ENCODE measurements at places on chromosomes 2 and 18.

DNA sequence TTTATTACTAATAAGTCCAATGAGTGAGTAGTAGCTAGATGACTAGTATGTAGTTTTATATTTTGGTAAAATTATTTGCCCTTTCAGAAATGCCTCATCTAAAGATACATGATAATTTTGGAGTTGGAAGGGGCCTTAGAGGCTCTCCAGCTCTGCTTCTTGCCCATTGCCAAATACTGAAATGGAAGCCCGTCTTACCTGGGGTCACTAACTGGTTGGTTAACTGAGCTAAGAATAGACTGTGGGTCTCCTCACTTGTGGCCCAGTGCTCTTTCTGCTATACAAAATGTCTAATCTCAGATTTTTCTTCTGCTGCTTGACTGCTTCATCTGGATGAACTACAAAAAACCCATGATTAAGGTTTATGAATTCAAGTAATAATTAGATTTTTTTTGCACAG is 67.1 kb downstream of the CLIP4 start:
- no peak for DNase-seq

DNA sequence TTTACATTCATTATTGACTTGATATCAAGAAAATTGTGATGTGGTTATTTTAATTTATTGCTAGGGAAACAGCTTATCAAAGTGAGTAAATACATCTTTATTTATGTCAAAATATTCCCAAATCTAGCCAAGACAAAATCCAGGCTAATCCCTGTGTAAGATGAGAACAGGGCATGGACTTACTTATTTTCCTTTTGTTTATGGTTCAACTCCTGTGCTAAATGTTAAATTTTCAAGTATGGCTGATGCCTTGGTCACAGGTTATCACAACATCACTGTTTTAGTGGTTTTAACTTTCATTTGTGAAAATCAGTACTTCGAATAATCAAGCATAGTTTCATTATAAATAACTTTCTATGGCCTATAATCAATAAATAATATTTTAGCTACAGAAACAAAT is 657.0 kb upstream of the SYT4 start:
- DNase-seq: no peak

DNA sequence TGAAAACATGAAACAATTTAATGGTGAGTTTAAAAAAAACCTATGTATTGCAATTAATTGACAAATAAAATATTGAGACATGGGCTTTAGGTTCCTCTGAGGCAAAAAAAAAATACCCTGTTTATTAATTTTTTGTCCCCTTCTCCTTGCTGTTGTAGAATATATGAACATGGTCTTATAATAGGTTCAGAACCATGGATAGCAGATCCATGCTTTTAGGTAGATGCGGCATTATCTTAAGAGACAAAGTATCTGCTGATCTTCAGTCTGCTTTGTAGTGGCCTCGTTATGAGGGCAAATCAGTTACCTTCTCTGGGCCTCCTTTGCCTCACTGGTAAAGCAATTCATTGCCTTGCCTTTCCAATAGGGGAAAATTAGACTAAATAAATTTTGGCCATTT is 850.7 kb downstream of the NRXN1 start:
- DNase-seq: no peak

- DNase-seq: no peak
Measured at GRCh38 chr2:216339456-216340279, 32.6 kb downstream of the MARCHF4 start.

DNA sequence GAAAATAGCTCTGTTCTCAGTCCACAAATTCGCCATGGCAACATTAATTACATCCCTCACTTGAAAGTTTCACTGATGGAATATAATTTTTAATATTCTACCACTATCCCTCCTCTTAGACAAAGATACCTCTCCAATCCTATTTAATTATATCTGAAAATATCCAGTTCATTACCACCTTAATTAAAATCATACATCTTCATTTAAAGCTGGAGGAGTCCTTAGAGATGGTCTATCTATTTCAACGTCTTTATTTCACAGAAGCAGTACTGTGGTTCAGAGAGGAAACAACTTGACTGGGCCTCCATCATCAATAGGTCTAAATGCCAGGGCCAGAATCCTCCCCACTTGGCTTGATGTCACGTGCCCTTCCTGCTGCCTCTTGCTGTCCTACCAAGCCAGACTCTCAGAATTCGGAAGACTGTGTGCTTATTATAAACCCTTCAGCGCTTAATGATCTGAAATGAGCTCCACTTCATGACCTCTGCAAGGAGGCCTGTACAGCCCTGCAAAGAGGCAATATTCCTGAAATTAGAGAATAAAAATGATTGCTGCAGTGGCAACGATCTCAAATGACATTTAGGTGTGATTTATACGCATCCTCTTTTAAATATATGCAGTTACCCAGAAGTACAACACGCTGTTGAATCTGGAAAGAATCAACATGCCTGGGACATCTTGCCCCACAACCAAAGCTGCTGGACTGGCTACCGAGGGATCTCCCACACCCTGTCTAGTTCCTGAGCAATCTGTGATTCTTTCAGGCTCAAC is 146.3 kb downstream of the TMEM163 start:
- no peak for DNase-seq

GRCh38 chr2:175233135-175233719 is 51.7 kb upstream of the ATP5MC3 start:
- no peak for DNase-seq

GRCh38 chr2:232402518-232402917 is 4.1 kb upstream of the ALPG start:
- no peak for DNase-seq

DNA sequence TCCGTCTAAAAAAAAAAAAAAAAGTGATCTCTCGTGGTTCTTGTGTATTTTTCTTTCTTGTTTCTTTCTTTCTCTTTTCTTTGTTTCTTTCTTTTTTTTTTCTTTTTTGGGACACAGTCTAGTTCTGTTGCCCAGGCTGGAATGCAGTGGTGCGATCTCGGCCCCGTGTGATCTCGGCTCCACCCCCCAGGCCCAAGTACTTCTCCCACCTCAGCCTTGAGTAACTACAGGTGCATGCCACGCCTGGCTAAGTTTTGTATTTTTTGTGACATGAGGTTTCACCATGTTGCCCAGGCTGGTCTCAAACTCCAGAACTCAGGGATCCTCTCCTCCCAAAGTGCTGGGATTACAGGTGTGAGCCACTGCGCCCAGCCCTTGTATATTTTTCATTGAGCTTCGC is 91.4 kb downstream of the TMEM237 start:
- no peak for DNase-seq

GRCh38 chr2:173354073-173354581 is 545 bp upstream of the CDCA7 start:
- no peak for DNase-seq

- DNase-seq: no peak
Measured at GRCh38 chr2:28710545-28710944, 41.1 kb upstream of the PPP1CB start.

DNA sequence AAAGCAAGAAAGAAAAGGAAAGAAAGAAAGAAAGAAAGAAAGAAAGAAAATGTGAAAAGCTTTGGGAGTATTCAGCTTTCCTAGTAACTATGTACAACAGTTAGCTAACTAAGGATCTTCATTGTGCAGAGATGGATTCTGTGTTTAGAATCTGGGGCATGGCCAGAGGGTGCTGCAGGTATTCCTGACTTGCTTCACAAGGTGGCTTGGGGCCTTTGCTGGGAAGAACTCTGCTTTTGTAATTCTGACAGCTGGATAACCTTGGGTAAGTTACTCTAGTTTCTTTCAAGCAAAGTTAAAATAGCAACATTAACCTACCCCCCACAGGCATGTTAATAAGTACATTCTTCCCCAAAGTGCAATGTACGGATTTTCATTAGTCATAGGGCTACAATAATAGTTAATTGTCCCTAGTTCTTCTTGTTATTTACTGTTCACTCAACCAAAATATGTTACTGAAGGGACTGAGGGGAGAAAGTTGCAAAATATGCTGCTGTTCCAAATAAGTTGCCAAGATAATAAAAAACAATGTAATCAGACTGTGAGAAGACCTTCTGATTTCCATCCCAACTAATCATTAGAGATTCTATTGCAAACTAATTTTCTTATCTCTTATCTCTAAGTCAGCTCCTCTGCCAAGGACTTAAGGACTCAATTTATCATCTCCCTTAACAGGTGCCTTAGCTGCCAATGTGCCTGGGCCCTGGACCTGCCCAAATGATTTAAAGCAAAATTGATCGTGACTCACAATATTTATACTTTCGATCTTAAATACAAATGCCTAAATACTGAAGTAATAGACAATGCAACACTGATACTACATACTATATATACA is 50.3 kb downstream of the SERPINB8 start:
- DNase-seq: no peak

DNA sequence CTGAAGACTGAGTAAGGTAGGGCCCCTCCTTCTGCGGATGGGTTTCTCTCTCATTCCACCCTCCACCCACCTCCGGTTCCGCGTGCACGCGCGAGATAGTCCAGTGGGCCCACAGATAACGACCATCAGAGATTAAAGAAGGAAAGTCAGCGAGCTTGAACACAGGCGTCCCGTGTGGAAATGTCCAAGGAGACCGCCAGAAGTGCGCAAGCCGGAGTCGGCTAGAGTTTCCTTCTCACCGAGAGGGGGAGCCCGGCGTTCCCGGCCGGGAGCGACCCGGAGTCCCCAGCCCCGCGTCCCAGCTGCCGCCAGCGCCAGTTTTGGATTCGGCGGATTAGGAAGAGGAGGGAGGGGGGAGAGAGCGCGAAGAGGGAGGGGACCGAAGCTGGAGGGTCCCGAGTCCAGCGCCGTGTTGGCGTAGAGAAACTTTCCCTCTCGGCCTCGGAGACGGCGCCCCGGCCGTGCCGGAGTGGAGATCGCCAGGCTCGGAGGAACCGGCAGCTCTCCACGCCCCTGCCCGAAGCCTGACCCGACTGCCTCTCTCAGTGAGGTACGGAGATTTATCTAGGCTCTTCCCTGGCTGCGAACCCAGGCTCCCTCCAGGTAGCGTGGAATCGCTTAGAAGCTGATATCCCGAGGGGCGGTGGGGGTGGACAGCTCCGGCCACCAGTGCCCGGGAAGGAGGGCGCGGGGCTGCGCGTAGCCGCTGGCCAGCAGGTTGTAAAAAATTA is at the start of gene GULP1:
GULP1 (plus strand) TSS at position 258 of the 731 bp plus-strand sequence. CDS start 185,829 bp downstream, outside the sequence.
- no peak for DNase-seq

- DNase-seq: no peak
Measured at GRCh38 chr2:84654414-84654813, 138.1 kb downstream of the DNAH6 start.

GRCh38 chr2:178870703-178871102 is 63.5 kb upstream of the TTN start:
- DNase-seq: no peak

DNA sequence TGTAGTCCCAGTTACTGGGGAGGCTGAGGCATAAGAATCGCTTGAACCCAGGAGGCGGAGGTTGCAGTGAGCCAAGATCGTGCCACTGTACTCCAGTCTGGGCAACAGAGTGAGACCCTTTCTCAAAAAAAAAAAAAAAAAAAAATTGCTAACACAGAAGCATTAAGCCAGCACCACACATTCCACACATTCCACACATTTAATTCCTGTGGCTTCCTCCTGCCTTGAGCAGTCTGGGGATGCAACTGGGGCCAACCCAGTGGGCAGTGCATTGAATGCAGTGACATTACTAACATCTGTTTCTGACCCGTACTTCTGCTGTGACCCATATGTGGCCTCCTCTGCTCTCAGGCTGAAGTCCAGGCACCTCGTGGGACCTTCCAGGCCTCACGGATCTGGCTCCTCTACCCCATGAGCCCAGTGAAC is 107.0 kb downstream of the BCL2L11 start:
- no peak for DNase-seq

DNA sequence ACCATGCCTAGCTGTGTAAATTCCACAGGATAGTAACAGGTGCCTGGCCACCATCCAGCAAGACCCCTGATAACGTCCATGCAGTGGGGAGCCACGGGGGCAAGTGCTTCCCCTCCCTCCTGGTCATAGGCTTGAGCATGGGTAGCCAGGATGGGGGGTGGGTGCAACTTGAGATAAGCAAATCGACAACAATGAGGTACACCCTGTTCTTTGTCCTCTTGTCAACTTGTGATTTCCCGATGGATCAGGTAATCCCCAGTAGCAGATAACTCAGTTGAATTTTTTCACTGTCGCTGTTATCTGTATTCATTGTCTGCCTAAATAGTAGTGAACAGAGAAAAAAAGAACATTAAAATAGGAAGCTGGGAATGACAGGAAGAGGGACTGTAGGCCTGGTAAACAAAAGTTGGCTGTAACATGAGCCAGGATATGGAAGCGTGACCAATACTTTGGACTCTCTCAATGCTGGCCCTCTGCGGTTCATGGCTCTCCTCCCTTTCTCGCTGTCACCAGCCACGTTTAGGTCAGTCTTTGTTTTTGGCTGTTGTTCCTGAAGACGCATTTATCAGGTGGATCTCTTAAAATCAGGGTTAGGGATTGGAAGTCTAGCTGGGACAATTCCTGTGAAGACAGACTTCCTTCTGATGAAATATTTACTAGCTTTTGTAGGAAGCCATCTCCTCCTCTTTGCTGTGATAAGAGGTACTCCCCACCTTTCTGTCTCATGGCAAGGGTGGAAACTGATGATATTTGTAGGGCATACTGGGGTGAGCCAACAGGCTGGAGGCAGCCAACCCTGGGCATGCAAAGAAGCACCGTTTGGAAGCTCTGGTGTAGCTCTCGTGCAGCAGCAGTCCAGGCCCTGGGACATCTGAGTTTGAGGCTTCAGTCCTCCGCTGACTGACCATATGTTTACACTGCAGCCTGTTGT is 42.4 kb downstream of the TCF7L1 start:
- no peak for DNase-seq

- no peak for DNase-seq
Measured at GRCh38 chr2:109619032-109619615, 5.0 kb downstream of the SOWAHC start.

DNA sequence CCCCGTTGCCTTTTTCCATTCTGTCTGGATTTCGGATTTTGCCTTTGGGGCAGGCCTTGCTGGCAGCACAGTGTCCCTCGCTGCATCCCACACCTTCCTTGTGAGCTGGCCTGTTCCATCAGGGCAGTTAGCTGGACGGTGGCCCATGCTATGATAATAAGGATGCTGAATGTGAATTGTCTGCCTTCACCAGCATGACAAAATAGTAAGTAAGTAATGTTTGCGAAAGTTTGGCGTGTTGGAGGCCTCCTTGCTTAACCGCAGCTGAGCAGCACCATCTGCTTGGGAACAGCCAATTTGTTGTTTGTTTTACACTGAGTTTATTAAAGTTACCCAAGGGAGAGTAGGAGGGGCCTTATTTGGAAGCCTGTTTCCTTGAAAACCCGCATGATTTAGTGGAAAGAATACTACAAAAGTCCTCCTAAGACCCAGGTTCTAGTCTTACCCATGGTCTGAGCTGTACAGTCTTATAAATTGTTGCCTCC is 469.7 kb upstream of the FANCL start:
- DNase-seq: no peak

Data from effector CD8-positive, alpha-beta T cell (primary cell).